ENCODE measurements at places on chromosomes 3 and 15.

GRCh38 chr15:77869021-77869895 is 208.3 kb downstream of the TBC1D2B start:
- DNase-seq = peak; percentile 35

DNA sequence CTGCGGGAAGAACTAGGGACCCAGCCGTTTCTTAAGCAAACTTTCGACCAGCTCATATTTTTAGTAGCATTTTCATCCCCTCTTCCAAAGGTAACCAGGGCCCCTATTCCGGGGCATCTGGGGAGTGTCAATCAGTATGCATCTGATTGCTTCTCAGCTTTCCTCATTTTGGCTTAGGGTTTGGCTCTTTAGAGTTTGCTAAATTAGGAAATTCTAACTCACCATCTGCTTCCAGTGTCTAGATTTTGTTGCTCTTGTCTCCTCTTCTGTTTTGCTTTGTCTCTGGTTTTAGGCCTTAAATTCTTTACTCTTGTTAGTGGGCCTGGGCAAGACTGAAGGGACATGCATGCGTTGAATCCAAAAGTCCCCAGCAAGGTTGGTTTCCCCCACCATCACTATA is 9.6 kb upstream of the ABTB1 start:
- DNase-seq = no peak

DNA sequence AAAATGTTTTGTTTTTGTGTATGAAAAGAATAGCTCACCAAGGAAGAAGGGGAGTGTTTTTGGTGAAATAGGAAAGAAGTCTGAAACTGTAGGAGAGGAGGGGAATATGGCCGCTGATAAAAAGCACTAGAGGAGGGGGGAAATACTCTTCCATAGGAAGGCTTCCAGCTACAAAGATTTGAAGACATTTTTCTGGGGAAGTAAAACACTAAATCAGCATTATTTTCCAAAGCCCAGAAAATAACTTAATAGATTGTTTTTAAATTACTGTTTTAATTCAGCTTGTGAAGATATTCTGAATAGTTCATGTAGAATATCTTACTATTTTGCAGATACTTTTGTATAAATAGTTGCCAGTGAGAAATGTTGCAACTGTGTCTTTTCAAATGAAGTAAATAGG is 54.9 kb downstream of the CALML4 start:
- DNase-seq = no peak

DNA sequence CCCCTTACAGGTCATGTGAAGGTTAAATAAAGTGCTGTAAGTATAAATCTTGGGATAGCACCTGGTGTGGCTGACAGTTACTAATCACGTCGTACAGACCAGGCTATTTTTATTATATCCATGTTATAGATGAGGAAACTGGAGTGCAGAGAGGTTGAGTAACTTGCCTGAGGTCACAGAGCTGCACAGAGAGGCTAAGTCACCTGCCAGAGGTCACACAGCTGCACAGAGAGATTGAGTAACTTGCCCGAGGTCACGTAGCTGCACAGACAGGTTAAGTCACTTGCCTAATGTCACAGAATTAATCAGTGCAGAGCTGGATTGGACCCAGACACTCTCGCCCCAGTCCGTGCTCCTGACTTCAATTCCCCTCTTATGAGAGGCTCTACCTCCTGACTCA is 171.5 kb downstream of the NUP210 start:
- DNase-seq = no peak

DNA sequence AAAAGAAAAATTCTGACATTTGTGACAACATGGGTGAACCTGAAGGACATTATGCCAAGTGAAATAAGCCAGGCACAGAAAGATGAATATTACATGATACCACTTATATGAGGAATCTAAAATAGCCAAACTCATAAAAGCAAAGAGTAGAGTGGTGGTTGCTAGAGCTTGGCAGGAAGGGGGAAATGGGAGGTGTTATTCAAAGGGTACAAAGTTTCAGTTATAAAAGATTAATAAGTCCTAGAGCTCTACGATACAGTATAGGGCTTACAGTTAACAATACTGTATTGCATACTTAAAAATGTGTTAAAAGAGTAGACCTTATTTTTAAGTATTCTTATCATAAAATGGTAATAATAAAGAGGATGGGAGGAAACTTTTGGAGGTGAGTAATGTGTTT is 111.6 kb upstream of the NR2E3 start:
- no peak for DNase-seq

DNA sequence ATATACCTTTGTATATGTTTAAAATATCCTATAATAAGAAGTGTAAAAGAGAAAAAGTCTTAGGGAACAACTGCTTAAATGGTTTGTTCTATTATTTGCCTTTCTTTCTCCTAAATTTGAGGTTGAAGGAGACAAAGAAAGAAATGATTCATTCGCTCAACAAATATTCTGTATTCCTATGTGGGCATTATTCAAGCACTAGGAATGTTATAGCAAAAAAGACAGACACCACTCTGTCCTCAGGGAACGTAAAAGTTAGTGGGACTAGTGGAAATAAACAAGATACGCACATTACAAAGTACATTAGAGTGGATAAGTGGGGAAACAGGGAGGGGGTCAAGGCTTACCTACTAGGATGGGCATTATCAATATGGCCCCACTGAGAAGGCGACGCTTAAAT is 332.2 kb downstream of the LPP start:
- no peak for DNase-seq

GRCh38 chr15:90844696-90845095 is 23.7 kb upstream of the FURIN start:
- DNase-seq = no peak

DNA sequence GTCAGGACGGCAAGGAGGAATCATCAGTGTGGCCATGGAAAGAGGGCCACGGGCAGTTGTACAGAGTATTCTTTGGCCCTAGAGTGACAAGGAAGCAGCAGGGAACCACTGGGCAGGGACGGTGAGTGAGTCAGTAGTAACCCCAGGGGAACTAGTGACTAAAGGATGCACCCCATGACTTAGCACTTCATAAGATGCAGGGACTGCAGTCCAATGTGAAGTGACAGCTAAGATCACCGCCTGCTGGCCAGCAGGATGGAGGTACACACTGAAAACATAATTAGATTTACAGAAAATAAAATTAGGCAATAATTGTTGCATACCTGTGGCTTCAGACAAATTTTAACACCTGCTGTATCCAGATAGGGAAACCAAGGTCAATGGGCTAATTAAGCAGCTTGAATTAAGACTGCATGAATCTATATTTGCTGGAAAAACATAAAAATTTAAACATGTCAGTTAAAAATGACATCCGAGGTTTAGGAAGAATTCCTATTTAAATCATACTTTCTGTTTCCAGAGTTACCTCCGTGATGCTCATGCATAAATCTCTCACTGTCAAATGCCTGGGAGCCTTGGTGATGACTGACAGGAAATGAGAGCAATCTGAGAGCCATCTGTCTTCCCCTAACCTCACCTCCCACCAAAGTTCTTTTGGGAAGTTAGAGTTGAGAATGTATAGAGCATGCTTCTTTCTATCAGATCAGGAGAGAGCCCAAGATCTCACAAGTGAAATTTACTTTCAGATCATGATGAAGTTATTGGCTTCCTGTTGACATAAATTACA is 56.5 kb downstream of the DCLK3 start:
- DNase-seq = no peak

DNA sequence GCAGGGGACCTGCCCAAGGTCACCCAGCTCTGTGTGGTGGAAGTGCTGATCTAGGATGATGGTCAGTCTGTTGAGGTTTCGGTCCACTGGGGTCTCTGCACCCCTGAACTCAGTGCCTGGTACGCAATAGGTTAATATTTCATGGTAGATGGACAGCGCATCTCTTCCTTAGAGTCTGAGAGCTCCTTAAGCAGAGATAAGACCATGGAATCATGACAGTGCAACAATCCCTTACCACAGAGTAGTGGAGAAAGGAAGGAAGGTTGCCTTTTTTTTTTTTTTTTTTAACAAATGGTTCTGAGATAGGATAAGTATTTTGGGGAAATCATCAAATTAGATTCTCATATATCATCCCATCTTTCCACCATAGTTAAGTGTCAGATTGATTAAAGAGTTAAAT is 79.8 kb upstream of the SLC6A1 start:
- DNase-seq = no peak

- no peak for DNase-seq
Observed at GRCh38 chr3:159726231-159726964, 262.2 kb upstream of the IL12A start.

- DNase-seq = no peak
Observed at GRCh38 chr3:188949996-188950395, 221.8 kb upstream of the TPRG1 start.

DNA sequence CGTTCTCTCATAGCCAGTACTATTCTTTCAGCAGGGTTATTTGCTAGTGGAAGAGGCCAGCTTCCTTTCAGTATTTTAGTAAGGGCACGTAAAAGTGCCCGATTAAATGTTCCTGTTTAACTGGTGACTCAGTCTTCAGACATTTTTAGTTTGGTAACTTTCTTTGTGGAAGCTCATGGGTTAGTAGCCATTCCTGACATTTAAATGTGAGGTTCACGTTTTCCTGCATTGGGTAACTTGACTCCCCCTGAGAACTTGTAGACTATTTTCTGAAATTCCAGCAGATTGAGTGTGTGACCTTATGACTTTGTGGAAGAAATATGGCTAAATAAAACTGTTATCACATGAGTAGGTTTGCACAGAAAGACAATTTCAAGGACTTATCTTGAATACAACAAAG is 16.9 kb downstream of the ABHD2 start:
- no peak for DNase-seq

GRCh38 chr15:71114887-71115566 is at the start of gene THSD4:
Gene THSD4, plus strand, starts transcription at chr15:71115471.
- DNase-seq = peak; percentile 86

DNA sequence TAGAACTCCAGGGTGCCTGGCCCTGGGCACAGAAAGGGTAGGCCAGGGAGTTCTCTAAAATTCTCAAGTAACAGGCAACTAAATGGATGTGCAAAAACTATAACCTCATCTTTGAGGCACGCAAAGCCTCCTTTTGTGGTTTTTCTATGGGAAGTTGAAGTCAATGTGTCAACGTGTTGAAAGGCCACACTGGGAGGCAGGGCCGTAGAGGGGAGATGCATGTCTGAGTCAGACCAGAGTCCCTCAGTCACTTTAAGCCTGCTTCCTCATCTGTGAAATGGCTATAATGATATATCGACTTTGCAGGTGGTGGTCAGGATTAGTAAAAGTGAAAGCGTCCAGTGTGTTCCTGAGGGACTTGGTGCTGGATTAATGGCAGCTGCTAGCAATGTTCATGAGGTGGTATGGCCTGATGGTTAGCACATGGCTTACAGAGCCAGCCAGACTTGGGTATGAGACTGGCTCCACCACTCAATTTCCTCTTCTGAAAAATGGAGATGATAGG is 17.0 kb downstream of the TGM5 start:
- no peak for DNase-seq

- peak; percentile 74 for DNase-seq
Observed at GRCh38 chr3:160804762-160805161, 48.7 kb downstream of the PPM1L start.

- no peak for DNase-seq
Observed at GRCh38 chr15:46296797-46297196, 662.0 kb downstream of the SQOR start.

DNA sequence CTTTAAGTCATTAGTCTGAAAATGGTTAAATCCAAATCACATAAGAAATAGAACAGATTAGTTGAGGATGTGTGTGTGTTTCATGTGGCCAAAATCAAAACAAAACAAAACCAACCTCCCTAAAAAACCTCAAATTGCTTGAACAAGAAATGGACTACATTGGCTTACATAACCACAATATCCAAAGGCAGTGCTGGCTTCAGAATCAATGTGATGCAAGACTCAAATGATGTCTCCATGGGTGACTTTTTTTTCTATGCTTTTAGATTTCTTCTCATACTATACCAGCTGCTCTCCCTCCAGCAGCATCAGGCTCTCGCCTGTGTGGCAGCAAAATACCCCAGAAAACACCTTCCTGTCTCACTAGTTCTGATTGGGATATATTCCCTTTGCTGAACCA is 36.0 kb upstream of the CMTM8 start:
- DNase-seq = no peak

DNA sequence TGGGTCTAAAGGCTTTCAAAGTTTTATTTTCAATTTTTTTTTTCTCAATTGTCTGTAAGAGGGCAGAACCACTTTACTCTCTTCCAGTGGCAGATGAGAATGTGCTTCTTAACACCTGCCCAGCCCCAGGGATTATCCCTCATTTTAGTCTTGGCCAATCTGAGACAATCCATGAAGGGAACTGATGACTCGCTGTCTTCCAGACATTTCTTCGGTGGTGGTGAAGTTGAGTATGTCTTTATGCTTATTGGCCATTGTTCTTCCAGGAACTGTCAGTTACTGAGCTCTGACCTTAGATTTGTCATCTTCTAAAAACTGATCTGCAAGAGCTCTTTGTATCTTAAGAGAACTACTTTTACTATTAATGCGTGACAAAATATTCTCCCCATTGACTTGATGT is 139.5 kb downstream of the TJP1 start:
- no peak for DNase-seq

- no peak for DNase-seq
Observed at GRCh38 chr3:184815046-184815930, 3.3 kb downstream of the VPS8 start.

- no peak for DNase-seq
Observed at GRCh38 chr3:197268294-197268693, 30.1 kb downstream of the DLG1 start.

DNA sequence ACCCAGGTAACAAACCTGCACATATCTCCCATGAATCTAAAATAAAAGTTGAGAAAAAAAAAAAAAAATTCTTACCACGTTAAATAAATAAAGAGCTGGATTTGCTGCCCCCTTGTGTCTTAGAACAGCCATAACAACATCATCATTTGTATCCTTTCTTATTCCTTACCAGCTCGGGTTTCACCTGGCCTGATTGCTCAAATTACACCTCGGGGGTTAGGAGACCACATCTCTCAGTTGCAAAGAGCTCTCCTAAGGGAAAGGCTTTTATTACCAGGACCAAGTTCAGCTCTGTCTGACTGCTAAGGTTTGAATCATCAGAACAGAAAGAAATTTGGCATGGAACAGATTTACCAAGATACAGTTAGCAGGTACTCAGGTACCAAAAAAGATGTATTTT is 25.8 kb upstream of the RPL39L start:
- DNase-seq = no peak

DNA sequence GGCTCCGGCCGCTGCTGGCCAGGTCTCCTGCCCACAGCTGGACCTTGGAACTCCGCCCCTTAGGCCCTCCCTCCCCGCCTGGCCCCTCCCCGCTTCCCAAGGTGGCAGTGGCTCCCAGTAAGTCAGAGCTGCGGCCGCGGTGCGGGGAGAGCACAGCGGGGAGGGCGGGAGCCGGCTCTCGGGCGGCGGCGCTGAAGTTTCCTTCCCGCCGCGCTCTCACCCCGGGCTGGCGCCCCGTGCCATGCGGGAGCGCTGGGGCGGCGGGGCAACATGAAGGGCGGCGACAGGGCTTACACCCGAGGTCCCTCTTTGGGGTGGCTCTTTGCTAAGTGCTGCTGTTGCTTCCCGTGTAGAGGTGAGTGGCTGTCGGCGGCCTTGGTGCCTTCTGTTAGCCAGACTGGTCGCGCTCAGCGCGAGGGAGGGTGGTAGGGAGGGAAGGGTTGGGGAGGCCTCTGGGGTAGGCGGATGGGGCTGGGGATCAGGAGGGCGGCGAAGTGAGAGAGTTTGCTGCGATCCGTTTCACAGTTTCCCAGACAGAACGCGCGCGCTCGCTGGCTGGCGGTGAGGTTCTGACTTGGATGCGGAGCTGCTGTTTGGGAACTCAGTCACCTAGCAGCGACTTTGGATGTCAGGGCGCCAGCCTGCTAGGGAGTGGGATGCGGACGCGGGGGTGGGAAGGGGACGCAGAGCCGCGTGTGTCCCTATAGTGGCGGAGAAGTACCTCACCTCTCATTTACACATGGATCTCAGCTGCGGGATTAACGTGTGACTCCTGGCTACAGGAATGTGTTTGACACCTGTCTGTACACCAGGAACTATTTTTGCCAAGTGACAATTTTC is 145.5 kb upstream of the UMPS start:
- DNase-seq = peak; percentile 89

GRCh38 chr15:68868296-68868695 is 47.6 kb upstream of the ANP32A start:
- no peak for DNase-seq

Measured in psoas muscle (tissue), 8 donors.